ENCODE measurements at places on chromosomes 1 and 21.

GRCh38 chr1:9068981-9069325 is 482 bp downstream of the SLC2A5 start:
- DNase-seq: no peak

DNA sequence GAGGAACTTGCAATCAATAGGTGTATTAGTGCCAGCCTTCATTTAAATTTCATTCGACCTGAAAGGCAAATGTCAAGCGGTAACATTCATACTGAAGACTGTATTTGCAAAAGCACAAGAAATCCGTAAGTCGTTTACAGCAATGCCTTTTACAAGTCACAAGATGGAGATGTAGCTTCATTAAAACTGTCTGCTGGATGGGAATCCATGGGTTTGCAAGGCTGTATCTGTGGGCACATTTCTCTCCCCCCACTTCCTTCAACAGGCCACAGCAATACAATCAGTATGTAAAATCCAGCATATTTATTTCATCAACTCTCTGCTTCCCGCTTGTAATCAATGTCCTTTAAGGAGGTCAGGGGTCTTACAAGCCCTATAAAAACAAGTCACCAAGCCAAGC is 147.1 kb downstream of the SLC45A1 start:
- DNase-seq: no peak

GRCh38 chr1:17892851-17893250 is 137.7 kb downstream of the ACTL8 start:
- peak; percentile 42 for DNase-seq

GRCh38 chr1:217333939-217334338 is 297.0 kb downstream of the GPATCH2 start:
- peak; percentile 90 for DNase-seq

DNA sequence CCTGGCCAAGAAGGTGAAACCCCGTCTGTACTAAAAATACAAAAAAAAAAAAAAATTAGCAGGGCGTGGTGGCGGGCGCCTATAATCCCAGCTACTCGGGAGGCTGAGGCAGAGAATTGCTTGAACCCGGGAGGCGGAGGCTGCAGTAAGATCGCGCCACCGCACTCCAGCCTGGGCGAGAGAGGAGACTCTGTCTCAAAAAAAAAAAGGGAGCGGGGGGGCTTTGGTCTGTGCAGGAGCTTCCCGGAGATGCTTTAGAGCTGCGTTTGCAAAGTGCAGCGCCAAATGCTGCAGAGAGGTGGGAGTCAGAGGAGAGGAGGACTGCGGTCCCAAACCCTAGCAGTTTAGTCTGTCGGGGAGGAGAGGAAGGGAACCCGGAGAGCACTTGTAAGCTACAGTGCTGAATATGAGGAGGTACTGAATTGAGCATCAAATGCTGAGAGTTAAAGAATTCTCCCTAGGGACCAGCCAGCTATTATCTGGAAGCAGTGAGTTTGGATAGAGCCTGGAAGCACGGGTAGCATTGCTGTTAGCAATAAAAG is 569 bp downstream of the FALEC start:
- peak; percentile 66 for DNase-seq

GRCh38 chr1:205582046-205582445 is 49.8 kb downstream of the ELK4 start:
- no peak for DNase-seq

DNA sequence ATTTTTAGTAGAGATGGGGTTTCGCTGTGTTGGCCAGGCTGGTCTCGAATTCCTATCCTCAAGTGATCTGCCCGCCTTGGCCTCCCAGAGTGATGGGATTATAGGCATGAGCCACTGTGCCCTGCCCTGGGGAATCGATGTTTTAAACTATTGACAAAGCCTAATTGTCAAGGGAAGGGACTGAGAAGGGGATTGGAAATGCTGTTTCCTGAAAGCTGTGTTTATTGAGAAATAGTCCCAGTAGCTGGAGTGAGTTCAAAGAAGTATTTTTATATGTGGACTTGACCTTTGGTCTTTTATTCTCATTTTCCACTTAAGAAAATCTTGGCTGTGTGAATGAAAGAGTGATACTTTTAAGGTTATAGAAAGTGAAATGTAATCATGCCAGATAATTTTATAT is 47.5 kb downstream of the KIF1B start:
- DNase-seq: no peak

- DNase-seq: no peak
These were observed 44.2 kb downstream of the ELK4 start for GRCh38 chr1:205587581-205587980.

DNA sequence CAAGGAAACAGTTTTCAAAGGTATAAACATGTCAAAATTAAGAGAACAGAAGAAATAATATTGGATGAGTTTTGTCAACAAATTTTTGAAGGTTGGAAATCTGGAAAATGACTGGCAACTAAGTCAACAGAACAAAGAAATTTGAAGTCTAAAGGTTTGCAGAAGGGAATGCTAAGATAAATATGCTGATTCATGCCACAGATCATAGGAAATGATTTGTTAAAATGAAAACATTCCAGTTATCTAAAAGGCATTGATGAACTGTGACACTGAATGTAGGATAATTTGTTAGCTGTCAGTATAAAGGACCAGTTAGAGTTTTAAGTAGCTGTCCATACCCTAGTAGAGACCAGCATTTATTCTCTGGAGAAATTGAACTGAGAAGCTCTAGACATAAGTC is 157.9 kb upstream of the CHRM3 start:
- DNase-seq: no peak

DNA sequence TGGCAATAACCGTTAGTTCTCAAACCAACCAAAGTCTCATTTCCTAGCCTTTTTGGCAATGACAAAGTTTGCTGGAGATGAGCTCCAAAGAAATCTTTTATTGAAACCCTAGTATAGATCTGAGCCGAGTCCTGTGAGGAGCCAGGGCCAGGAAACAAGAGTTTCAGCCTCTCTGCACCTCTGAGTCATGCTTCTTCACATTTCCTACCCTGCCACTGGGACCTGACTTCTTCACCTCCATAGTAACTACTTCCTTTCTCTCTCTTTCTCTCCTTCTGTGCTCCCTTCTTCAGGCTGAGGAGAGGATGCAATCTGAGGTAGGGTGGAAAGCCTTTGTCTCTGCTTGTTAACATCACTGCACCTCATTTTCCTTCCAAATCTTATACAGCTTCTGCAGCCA is 38.7 kb upstream of the IPO9 start:
- no peak for DNase-seq

DNA sequence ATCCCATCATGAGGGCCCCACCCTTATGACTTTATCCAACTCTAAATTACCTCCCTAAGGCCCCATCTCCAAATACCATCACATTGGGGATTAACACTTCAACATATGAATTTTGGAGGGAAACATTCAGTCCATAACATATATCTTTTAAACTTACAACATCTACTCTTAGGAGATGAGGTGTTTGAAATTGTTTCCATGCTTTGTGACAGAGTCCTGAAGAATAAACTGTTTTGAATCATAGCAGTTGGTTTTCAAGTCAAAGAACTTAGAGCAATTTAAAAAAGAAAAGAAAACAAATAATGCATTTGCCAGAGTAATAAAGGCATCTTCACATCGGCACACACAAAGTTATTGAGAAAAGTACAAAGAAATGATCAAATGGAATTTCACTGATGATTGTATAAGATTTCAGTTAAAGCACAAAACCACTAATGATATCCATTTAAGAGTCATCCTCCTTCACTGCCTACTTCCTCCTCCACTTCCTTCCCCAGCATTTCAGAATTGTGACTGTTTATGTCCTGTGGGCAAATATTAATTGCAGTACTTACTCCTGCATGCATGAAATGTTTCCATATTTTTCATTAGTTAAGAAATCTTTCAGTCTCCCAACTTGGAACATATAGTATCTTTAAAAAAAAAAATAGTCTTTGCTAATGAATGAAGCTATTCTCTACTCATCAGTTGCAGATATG is 202.0 kb downstream of the LRRC40 start:
- DNase-seq: no peak

DNA sequence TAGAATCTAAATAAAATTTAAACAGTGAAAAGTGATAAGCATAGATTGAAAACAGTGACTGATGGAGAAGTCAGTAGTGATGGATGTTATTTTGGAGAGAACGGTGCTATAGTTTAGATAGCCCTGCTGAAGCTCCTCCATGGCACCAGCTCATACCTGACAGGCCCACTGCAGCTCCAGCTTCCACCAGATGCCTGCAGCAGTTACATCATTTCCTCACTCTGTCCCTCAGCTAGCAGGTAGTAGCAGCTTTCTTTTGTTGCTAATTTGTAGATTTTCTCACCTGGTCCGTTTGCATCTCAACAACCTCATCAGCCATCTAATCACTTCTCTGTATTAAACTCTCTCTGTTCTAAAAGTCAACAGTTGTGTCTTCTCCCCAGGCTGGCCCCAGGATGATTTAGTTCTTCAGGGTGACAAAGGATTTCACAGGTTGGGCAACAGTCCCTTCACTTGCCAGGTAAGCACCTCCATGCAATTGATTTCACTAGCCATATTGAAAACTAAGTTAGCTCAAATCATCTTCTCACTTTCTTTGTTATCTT is 128.3 kb downstream of the LMX1A start:
- DNase-seq: peak; percentile 57

- DNase-seq: no peak
These were observed 14.5 kb upstream of the TNFRSF1B start for GRCh38 chr1:12152113-12152891.
